Mammary epithelial cell (primary cell): ENCODE measurements at places on chromosomes 12 and 14. TPM values are rescaled to one million over a fixed set of nuclear protein-coding genes. Genes with fewer than 3 reads are reported as not detected.
A peak's percentile ranks its signal among the peaks of the same experiment; 100 is the strongest.

The STYK1 gene
- 3.6 TPM for polyA plus RNA-seq

DNA sequence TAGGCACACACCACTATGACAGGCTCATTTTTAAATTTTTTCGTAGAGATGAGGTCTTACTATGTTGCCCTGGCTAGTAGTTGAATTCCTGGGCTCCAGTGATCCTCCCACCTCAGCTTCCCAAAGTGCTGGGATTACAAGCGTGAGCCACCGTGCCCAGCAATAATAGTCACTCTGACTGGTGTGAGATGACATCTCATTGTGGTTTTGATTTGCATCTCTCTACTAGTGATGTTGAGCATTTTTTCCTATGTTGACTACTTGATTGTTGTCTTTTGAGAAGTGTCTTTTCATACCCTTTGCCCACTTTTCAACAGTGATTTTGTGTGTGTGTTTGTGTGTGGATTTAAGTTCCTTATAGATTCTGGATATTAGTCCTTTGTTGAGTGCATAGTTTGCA lies 26.3 kb downstream of the ATP2A2 start:
- DNase-seq: no peak

- DNase-seq: peak; percentile 94
These were observed 6.7 kb upstream of the TESC start for GRCh38 chr12:117105902-117106301.

DNA sequence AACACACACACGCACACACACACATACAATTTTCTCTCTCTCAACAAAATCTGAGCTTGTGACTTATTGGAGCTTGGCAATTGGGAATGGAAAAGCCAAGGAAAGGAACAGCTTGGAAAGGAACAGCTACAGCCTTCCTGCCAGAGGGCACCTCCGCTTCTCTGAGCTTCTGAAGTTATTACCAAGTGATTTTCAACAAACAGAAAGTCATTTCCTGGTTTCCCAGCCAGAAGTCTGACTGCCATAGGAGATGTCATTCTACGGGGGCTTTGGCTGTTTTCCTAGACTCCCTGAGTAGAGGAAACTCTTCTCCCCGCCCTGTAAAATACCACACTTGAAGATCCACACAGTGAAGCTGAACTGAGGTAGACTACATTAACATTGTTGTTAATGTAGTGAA lies 198.3 kb downstream of the CFAP54 start:
- DNase-seq: no peak

DNA sequence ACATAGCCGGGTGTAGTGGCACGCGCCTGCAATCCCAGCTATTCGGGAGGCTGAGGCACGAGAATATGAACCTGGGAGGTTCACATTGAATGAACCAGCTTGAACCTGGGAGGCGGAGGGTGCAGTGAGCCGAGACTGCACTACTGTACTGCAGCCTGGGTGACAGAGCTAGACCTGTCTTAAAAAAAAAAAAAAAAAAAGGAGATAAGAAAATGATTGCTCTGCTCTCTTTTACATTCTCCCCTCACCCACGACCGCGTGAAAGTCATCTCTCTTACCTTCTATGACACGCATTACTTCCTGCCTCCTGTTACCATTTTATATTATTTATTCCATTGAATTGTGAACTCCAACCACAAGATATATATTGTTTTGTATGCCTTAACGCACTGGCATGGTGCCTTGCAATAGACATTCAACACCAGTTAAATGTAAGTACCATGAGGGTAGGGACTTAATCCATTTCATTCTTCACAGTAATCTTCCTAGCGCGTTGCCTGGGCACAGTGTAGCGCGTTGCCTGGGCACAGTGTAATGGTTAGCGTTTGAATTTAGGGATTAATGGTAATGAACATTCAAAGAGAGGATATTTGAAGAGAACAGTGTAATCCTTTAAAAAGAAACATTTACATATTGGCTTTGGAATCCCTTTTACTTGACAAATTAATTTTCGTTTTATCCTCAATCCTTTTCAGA lies 2.7 kb downstream of the RAP1B start:
- no peak for DNase-seq

GRCh38 chr14:79101388-79101787 lies 931.2 kb downstream of the NRXN3 start:
- DNase-seq: no peak

DNA sequence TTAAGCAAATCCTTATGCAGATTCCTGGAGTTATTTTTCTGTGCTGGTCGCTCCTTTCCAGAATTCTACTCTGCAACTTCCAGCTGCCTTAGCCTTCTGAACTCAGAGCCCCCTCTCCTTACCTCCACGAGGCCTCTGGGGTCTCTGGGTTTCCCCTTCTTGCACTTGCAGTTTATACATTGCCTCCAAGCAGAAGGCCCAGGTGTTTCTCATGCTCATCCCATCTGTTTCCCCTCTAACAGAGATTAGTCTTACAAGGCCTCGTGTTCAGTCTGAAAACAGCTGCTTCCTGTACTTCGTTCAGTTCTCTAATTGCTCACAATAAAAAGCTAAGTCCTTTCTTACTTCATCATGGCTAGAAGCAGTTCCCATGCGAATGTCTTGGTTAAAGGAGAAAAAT lies 134.4 kb upstream of the FGD4 start:
- no peak for DNase-seq
